ENCODE measurements at places on chromosomes 12 and 14.

GRCh38 chr14:60323199-60323896, 74.3 kb downstream of the PPM1A start:
- DNase-seq, result no peak

- no peak for DNase-seq
Observed at GRCh38 chr14:94282991-94283723, 9.9 kb downstream of the SERPINA10 start.

GRCh38 chr12:123621101-123621500, 12.4 kb downstream of the EIF2B1 start:
- peak; percentile 19 for DNase-seq

GRCh38 chr14:100988411-100988900, 84.9 kb upstream of the RTL1 start:
- no peak for DNase-seq

DNA sequence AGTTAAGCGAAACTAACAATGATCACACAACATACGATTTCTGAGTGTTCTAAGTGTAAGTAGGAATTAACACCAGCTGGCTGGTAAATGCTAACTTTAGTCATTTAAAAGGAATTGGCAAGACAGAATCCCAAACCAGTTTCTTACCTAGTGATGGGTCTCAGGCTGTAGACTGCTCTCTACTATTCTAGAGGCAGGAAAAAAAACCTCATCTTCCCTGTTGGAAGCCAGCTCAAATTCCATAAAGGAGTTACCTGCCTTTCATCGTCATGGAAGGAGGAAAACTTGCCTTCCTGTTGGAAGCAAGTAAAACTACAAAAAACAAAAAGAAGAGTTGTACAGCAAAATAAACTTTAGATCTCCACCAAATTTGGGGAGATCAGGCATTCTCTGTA, 23.7 kb upstream of the SLC7A8 start:
- no peak for DNase-seq

GRCh38 chr12:585062-586061, 77.9 kb downstream of the NINJ2 start:
- no peak for DNase-seq

- DNase-seq, result peak; percentile 49
Observed at GRCh38 chr14:73755434-73756014, 41.3 kb upstream of the PNMA1 start.
